ENCODE measurements at places on chromosomes 1 and 21.

DNA sequence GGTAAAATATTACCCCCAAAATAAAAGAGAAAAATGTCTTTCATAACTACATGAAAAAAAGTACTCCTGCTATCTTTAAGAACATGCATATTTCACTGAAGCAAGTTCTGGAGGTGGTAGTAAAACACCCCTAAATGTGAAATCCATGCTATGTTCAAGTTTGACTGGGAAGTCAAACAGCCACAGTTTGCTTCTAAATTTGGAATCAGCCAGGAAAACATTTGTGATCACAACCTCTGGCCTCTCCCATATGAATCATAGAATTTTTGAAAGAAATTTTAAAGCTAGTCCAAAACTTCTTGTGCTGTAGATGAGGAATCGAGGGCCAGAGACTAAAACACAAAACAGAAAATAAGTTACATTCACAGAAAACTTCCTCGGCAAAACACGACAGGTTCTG, 6.6 kb downstream of the SORT1 start:
- peak; percentile 60 for DNase-seq

- no peak for DNase-seq
These were observed 367 bp downstream of the WNT2B start for GRCh38 chr1:112509005-112509659.

- DNase-seq: no peak
These were observed 71.3 kb downstream of the HLX start for GRCh38 chr1:220950576-220950975.

DNA sequence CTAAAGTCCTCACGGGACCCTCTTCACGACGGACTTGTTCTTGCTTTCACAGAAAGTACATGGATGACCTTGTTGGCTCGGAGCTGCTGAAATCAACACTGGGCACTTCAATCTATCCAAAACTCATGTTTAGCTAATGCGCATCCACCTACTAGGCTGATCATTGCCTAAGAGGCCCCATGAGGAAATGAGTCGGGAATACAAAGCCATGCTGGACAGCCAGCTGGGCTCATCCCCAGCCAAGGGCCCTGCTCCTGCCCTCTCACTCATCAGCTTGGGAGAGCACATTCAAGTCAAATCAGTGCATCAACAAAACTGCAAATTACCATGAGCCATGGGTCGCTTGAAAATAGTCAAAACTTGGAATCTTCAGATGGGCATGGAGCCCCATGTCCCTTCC, 14.8 kb upstream of the HEYL start:
- no peak for DNase-seq

DNA sequence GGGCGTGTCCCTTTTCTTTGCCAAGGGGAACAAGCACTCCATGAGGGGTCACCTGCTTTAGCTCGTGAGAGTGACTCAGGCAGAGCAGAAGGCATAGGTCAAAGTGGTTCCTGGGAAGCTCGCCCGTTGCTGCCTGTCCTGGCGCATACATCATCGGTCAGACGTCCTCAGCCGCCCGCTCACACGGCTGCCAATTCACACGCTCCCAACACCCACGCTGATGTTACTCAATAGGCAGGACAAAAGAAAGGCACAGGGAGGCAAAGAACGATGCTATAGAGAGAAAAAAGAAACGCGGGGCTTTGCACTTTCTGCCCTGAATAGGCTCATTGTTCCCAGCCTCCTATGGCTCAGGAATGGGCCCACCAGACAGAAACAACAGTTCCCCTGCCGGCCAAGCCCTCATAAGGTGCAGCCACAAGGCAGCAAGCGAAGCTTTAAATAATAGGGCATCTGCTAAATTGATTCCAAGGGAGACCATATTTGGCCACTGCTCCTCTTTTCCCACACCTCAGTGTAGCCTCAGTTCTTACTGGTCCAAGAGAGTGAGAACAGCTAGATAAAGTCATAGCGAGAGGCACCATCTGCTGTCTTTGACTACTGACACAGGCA, 38.7 kb downstream of the VTCN1 start:
- DNase-seq: no peak

- no peak for DNase-seq
These were observed 480.2 kb downstream of the COL11A1 start for GRCh38 chr1:102628109-102628613.

DNA sequence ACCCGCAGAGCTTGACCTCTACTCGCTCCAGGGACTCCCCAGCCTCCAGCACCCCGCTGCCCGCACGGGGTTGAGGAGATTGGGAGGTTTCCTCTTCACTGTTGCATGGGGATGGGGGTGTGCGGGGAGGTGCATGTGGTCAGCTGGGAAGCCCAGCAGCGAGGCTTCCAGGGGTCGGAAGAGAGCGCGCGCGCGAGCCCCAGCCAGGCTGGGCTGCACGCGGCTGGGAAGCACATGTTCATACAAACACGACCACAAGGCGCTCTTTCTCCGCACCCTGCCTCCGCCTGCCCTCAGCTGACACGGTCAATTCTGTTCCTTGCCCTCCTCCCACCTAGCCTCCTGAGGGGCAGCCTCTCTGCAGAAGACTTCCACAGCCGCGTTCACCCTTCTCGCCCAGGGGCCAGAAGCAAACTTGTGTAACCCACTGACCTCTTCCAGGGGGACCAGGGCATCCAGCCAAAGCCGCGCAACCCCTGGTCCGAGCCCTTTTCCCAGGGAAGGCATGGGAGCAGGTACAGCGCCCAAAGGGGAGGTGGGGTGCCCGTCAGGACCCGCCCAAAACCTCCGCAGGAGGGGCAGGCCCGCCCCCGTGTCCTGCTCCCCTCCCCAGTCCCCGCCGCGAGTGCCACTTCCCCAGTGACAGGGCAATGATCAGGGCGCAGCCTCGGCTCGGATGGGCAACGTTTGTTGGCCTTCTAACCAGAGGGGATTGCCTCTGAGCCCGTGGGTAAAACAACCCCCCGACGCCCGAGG, 1.3 kb downstream of the COL24A1 start:
- no peak for DNase-seq

GRCh38 chr1:18805150-18805879, 54.1 kb downstream of the TAS1R2 start:
- no peak for DNase-seq

- DNase-seq: peak; percentile 81
These were observed 7.2 kb upstream of the GNG12 start for GRCh38 chr1:67840449-67840848.

- DNase-seq: no peak
These were observed 52.2 kb upstream of the ROR1 start for GRCh38 chr1:63721531-63722189.

DNA sequence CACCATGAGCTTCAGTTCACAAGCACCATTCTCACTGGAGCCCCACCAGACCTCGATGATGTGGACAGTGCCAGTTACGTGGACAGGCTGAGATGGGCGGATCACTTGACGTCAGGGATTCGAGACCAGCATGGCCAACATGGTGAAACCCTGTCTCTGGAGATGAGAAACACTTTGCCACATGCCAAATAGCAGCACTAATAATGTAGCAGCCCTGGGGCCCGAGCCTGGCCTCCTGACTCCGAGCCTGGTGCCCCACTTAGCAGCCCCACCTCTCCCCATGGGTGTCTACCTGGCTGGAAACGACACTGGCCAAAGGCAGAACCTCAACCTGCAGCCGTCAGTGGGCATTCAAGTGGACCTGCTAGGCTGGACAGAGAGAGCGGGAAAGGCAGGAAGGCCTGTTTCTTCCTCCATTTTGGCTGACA, 129.1 kb downstream of the TOMM20 start:
- no peak for DNase-seq

DNA sequence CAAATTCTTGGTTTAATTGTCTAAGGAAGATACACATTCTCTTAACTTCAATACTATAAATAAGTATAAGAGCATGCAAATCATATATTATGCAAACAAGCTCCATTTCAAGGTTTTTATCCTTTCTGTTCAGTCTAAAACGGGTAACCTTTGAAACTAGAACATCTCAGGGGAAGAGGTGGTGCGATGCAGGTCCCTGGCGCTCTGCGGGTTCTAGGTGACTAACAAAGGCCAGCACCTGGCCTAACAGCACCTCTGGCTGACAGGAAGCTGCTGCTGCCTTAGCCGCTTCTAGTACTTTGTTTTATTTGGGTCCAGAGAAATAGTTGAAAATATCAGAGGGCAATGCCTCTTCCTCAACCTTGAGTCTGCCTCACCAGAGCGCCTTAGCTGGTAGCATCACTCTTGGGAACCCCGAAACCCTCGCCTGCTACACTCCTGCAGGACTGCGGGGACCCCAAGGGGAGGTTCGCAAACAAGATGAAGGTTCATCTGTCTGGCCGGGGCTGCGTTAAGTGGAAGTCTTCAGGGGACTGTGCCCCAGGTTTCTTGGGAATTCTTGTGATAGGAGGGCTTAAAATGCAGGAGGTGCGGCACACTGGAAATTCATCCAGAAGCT, 45.5 kb downstream of the PRDM15 start:
- DNase-seq: no peak

- no peak for DNase-seq
These were observed 6.8 kb downstream of the TRNP1 start for GRCh38 chr1:27000090-27000816.

DNA sequence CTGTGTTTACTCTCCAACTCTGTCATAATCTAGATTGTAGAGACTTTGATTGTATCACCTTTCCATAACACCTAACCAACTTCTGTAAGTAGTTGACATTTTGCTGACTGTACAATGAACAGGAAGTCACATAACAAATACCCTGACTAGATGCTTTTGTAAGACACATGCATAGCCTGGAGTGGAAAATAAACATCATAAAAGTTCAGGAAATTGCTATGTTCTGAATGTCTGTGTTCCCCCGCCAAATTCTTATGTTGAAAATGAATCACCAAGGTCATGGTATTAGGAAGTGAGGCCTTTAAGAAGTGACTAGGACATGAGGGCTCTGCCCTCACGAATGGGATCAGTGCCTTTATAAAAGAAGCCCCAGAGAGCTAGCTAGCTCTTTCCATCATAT, 40.4 kb upstream of the ZSWIM5 start:
- DNase-seq: peak; percentile 88

DNA sequence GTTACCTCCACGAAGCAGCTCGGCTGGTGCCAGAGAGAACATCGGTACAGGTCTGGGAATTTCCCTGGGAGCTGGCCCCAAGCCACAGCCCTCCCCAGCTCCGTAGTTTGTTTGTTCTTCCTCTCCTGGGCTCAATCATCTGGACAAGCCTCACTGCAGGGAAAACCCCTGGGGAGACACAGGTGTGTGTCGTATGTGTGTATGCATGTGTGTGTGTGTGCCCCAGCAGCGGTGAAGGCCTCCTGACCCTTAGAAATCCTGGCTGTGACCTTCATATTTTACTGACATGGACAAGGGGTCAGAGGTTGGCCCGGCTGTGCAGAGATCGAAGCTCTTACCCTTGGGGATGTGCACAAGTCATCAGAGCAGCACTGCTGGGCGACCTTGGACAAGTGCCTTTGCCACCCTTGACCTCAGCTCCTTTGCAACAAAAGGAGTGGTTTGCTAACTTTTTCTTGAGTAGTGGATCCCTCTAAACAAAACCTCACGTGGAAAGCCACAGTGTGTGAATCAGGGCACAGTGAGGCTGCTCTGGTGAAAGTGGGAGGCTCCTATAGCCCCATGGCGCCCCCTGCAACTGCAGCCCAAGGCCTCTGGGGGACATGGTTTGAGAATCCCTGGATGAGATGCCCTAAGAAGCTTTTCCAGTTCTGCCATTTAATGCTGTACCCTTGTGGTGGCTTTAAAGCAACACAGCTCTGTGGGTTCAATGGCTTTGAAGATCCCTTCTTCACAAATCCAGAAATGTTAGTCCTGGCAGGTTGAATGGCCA, 12.3 kb upstream of the IL22RA1 start:
- no peak for DNase-seq

GRCh38 chr1:21763694-21764419, 19.1 kb downstream of the USP48 start:
- DNase-seq: no peak

DNA sequence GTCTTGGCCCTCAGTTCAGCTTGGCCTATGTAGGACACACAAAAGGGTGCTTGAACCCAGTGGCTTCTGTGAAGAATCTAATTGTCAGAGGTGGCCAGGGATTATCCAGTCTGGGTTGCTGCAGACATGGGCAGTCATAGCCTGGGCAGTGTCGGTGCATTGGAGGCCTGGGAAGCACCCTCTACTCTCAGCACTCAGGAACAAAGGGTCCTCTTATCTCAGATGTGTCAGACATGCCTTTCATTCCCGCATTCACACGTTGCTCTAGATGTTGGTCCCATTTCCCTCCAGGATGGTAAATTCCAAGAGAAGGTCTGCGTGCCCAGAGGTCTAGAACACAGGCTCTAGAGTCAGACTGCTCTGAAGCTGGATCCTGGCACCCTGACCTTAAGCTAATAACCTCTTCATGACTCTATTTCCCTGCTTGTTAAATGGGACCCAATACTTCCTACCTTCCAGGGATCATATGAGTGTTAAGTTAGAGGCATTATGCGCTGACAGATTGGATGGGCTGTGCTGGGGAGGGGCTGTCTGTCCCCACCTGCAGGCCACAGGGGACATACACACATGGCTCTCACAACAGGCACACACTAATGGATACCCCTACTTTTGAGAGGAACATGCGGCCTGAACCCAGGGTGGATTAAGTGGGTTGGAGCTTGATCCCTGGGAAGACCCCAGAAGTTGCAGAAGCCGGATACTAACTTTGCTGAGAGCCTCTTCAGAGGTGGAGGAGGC, 16.5 kb upstream of the EDN2 start:
- DNase-seq: no peak

- DNase-seq: no peak
These were observed 73.4 kb downstream of the SCCPDH start for GRCh38 chr1:246797597-246797996.

DNA sequence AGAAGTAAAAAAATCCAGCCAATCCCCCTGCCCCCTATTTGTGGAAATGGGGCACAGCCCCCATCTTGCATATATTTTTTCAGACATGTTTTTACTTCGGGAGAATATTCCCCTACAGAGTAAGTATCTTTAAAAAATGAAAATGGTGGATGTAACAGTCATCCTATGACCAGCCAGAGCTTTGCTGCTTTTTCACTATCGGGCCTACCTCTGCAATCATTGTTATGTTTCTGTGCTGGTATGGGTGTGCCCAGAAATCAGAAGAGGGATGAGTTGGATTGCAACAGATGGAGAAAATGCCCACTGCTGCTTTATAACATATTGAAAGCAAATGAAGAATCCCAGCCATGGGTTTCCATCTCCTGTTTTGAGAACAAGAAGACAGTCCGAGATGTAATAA, 2.9 kb downstream of the CD247 start:
- DNase-seq: no peak

- DNase-seq: no peak
These were observed 40.1 kb downstream of the S100A10 start for GRCh38 chr1:151953409-151954094.

- no peak for DNase-seq
These were observed 1.8 kb upstream of the ELAPOR1 start for GRCh38 chr1:109112056-109112651.

DNA sequence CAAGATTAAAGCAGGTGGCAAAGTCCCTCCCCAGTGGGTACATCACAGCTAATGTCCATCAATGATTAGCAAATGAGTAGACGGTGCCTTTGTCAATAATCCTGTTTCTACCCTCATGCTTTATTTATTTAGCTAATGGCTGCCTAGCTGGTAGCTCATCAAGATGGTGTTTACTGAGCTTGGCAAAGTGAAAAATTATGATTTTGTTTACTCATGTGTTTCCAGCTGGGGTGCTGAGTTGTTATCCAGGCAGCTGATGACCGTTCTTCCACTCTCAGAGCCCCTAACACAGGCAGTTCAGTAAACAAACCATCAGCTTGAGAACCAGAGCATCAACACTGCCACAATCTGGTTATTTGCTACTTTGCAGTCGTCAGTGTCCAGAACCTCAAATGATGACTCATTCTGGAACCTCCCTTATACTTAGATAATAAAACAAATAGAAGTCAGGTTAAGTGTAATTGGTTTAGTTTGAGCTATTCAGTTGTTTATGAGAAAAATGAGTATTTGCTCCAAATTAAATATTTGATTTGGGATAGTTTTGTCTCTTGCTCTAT, 163.9 kb downstream of the ST6GALNAC5 start:
- peak; percentile 19 for DNase-seq

Data from stromal cell of bone marrow (primary cell).